ENCODE measurements at places on chromosomes 2 and 18. TPM values are rescaled to one million over a fixed set of nuclear protein-coding genes. Genes with fewer than 3 reads are reported as not detected.

The CD8A gene
- 3.9 TPM for total RNA-seq

The IKZF2 gene
- total RNA-seq: 9.9 TPM

The TTN gene
- total RNA-seq: 4.8 TPM

The HAAO gene
- total RNA-seq: 29.1 TPM

The SPP2 gene
- not detected for total RNA-seq

All from aorta (tissue), 5 donors.